ENCODE measurements at places on chromosomes 11 and 22.

GRCh38 chr11:76206327-76207081 lies at the start of gene WNT11:
Gene WNT11, minus strand, starts transcription at chr11:76206502. Its CDS starts 95 bp downstream, at chr11:76206407.
- no peak for DNase-seq

- DNase-seq = no peak
Measured at GRCh38 chr22:50084080-50084477, 1.1 kb downstream of the MLC1 start.

GRCh38 chr11:125084761-125085231 lies 21.7 kb downstream of the SLC37A2 start:
- DNase-seq = no peak

DNA sequence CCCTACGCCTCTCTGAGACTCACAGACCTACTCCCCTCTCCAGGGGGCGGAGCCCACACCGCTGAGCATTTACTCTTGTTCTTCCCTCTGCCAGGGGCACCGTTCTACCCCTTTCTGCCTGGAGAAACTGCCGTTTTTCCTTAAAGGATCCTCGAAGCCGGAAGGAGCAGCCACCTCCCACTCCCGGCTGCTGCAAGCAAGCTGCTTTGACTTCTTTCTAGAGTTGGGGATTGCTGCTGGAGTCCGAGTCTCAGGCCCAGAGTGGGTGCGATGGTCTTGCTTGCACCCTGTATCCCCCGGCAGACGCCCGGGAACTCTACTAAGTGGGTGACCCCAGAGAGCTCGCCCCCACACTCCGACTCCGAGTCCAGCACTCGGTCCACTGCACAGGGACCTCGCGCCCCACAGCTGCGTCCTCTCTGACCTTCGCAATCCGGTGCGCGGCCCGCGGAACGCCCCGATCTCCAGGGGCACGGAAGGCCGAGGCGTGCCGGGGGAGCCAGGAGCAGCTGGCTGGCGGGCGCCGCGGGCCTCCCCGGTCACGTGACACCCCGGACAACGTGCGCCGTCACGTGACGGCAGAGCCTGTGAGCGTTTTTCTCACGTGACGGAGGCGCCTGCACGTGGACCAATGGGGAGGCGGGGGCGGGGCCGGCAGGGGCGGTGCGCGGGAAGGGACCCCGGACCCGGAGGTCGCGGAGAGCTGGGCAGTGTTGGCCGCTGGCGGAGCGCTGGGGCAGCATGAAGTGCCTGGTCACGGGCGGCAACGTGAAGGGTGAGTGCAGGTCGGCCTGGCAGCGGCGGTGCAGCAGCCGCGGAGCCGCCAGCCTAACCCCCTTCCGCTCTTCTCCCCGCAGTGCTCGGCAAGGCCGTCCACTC lies at the start of gene RAD9A:
RAD9A (plus strand) TSS at position 683 of the 879 bp plus-strand sequence; CDS start at position 742, 59 bp downstream.
- DNase-seq = peak; percentile 89

GRCh38 chr11:76380159-76380976 lies 564 bp downstream of the THAP12 start:
- DNase-seq = peak; percentile 15

DNA sequence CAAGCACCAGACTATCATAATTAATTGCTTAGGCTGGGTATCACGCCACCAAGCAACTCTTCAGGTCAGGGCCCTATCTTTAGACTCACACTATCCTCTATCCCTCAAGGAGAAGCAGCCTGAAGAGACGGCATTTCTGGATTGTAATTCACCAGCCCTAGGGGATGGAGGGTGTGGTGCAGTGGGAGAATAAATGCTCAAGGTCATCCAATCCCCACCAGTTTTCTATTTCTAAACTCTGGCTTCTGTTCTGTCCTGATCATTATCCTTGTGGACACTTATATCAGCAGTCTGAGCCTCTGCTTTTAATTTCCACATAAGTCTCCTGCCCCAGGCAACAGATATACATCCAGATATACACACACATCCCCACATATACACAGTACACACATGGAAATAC lies 13.1 kb upstream of the SIK2 start:
- DNase-seq = no peak

DNA sequence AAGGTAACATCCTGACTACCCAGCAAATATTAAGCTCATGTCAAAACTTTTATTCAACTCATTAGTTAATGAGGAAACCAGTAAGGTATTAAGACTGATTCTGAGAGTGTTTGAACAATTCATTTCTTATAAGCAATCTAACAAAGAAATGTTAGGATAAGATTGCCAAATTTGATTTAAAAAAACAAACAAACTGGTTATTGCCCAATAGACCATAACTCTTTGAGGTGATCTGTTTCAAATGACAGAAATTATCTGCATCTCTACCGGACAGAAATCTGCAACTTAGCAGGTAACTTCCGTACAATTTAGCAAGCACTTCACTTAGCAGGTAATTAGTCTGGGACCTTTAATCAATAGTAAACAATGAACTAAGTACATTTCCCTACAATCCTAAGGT lies 82.9 kb upstream of the BARX2 start:
- DNase-seq = no peak

DNA sequence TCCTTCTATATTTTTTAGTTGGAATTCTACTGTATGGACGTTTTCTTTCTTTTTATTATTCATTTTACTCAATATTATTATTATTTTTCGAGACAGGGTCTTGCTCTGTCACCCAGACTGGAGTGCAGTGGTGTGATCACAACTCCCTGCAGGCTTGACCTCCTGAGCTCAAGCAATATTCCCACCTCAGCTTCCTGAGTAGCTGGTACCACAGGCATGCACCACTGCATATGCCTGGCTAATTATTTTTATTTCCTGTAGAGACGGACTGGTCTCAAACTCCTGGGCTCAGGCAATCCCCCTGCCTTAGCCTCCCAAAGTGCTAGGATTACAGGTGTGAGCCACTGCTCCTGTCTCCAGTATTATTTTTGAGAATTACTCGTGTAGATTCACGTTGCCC lies 34.0 kb upstream of the CCDC134 start:
- no peak for DNase-seq

- no peak for DNase-seq
Measured at GRCh38 chr11:66957971-66958231, 282 bp downstream of the PC start.

- DNase-seq = peak; percentile 30
Measured at GRCh38 chr11:2306452-2306823, 4.6 kb downstream of the TSPAN32 start.

GRCh38 chr22:17370026-17370765 lies 936 bp downstream of the CECR2 start:
- DNase-seq = no peak

GRCh38 chr11:127531167-127531566 lies 530.6 kb upstream of the KIRREL3 start:
- DNase-seq = no peak

GRCh38 chr22:25802018-25802417 lies 60.0 kb downstream of the MYO18B start:
- no peak for DNase-seq

DNA sequence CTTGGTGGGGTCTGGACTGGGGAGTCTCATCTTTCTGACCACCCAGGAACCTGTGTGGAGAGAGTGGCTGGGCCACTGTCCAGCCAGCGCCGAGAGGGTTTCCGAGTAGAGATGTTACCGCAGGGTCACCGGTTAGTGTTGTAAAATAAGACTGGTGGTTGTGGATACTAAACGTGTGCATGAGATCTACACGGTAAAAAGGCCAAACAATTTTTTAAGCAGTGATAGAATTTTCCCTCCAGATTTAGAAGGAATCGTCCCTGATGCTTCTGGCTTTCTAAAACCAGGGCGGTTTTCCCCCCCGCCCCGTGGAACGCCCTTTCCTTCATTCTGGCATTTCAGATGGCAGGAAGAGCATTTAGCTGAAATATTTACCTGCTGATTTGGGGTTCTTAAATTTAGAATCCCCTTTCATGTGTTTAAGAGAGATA lies 72.6 kb upstream of the PPARA start:
- DNase-seq = no peak

DNA sequence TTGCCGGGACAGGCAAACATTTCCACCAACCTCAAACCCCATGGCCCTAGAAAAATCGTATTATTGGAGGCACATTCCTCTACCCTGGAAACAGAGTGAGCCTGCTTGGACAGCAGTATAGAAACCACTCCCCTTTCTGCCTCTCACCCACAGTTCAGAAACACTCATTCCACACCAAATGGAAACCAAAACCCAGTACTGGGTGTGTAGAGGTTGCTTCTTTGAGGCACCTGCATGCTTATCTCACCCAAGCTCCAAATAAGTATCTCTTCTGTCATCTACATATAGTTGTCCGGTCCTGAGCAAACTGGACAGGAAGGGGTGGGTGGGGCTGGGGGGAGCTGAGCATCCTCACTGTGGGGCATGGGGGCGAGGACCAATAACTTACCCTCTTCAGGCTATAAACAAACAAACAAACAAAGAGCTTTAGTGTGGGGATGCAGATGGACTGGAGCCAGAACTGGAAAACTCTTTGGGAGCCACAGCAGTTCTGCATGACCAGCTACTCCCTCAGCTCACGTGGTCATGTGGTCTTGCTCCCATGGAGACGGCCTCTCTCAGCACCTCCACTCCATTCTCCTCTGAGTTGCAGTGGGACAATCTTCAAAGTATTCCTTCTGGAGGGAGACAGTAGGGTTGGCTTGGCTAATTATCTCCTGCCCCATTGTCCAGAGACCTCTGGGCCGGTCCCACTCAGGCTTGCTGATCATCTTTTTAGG lies 1.0 kb upstream of the PLAAT2 start:
- DNase-seq = no peak

DNA sequence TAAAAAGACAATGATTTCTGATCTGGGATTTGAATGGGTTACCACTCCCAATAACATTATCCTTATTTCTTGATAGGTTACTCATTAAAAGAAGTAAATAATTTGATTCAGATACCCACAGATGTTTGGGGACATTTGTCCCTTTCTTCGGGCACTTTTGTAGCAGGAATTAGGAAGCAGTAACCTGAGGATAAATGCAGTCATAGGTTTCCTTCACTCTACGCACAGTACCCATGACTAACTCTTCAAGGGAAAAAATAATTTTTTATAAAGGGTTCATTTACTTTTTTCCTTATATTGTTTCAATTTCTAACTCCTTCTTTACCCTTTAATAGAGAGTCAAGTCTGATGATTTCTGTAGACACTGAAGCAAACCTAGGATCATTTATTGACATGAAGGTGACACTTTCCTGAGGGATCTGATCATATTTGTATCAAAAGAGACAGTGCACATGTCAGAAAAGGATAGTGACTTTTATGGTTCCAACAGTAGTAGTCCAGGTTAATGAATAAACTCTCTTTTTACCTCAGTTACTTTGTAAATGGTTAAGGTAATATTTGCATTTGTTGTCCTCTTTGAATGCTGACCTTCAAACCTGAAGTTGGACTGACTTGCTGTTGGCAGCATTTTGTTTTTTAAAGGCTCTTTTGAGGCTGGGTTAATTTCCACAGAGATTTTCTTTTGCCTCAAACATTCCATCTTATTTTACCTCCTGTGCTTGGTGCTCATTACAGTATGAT lies 1072.0 kb downstream of the LRRC4C start:
- DNase-seq = no peak

DNA sequence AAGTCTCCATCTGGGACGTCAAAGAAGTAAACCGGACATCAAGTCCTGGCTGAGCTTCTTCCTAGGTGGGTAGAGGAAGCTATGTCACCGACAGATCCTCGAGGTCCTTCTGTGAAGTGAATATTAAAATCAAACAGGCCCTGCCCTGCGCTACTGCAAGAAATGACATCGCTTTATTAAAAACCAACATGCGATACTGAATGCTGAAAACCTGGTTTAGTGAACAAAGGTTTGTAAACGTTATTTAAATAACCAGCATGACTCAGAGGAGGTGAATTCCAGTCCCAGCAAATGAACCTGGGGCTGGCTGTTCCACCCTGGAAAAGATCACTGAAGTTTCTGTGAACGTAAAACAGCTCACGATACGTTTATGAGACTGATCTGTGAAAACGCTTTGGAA lies 645 bp downstream of the RTCB start:
- DNase-seq = peak; percentile 55

DNA sequence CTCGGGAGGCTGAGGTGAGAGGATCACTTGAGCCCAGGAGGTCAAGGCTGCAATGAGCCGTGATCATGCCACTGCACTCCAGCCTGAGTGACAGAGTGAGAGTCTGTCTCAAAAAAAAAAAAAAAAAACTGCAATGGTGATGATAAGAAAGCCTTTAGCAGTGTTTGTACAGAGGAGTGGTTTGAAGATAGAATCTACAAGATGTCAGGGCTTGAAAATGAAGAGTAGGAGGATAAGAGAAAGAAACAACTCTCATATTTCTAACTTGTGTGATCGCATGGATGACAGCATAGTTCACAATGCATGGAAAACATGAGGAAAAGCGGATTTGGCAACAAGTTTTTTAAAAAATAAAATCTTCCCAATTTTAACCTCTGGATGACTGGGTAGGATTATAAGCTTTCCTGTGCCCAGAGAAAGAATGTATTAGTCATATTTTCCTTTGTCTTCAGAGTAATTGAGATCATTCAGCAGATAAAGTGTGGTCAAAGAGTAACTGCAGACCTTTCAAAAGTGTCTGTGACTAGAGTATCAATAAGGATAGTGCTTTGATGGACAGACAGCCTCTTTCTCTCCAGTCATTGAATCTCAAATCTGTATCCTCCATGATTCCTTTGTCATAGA lies 328.1 kb downstream of the CASP12 start:
- peak; percentile 71 for DNase-seq

DNA sequence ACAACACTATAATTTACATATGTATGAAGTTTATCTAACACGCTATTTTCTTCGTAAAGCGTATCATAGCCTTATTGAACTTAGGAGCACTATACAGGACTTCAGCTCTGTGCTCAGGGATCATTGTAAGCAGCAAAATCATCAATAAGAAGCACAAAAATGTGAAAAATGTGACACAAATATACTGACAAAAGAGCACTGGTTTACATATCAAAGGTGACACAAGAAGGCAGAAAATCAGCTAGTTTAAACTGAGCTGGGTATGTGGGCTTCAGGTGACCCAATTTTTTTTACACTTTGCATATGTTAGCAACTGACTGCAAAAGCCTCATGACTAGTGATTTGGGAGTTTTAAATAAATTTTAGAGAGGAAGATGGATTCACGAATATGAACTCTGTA lies 215.2 kb upstream of the CHORDC1 start:
- DNase-seq = no peak

DNA sequence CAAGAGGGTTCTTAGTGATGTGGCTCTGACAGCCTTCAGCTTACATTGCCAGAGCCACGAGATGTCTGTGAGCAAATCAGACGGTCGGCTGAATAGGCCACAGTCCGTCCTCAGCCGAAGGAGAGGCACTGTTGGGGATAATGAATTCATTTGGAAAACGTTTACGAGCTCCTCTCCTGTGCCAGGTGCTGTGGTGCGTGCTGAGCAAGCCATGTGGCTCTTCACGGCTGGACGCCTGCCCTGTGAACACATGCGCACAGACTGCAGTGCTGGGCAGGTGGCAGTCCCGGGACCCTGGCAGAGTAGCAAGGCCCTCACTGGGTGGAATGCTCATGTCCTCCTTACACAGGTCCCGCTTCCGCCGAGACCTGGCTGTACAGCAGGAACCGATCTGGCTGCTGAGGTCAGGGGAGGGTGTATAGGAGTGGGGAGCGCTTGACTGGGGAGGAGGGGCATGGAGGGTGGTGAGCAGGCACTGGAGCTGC lies 6.8 kb downstream of the TBC1D22A start:
- DNase-seq = no peak

- DNase-seq = no peak
Measured at GRCh38 chr11:117052196-117053149, 45.8 kb downstream of the SIK3 start.

- DNase-seq = peak; percentile 88
Measured at GRCh38 chr11:77884186-77884828, 63.4 kb downstream of the AAMDC start.
